Amniotic stem cell (primary cell): ENCODE measurements at places on chromosomes 5 and 9.

GRCh38 chr5:116371935-116372334 is 202.7 kb downstream of the SEMA6A start:
- DNase-seq, result no peak

- no peak for DNase-seq
Measured at GRCh38 chr5:7592910-7593309, 197.0 kb downstream of the ADCY2 start.

- no peak for DNase-seq
Measured at GRCh38 chr9:117523531-117524153, 108.8 kb upstream of the ASTN2 start.

DNA sequence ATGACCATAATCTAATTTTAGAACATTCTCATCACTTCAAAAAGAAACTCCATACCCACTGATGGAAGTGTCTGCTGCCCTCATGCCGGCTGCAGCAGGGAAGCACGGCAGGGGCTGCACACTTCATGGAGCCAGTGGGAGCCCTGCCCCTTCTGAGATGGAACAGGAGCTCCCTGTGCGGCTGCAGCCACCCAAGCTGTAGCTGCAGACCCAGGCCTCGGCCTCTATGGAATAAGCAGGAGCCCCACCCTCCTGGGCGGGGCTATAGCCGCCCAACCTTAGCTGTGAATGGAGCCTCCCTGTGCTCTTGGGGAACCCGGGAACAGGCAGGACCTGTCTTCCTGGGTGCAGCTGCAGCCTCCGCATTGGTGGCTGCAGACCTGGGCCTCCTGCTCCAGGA is 128.5 kb downstream of the NUDT12 start:
- DNase-seq, result no peak

DNA sequence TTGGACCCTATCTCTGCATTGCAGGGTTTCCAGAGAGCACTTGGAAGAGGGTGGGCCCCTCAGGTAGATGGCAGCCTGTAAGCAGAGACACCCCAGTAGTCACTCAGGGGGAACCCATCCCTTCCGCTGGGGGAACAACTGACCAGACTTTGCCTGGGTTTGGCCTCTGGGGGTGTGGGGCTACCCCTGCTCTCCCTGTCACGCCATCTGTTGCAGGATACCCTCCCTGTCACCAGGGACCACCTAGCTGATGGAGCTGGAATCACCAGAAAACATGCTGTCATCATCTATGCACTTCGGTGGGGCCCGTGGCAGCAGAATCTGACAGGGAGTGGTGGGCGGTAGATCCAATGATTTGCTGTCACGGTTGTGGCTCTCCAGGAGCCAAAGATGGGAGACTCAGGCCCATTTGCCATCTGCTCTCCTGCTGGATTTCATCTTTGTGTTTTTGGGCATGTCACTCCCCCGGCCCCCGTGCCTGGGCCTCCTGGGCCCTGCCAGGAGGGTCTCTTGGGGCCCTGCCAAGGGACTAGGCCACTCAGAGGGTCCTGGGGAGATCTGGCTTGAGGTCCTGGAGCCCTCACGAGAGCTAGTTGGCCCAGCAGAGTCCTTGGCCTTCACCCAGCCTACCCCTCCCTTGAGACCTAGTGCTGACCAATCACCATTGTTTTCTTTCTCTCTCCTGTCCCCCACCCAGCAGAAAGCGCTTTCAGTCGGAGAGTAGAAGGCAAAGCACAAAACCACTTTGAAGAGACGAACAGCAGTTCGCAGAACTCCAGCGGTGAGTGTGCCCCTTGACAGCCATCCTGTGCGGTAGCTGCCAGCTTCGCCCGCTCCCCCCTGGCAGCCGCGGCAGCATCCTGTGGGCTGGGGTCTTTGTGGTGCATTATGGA is 45.9 kb downstream of the AMBP start:
- no peak for DNase-seq

DNA sequence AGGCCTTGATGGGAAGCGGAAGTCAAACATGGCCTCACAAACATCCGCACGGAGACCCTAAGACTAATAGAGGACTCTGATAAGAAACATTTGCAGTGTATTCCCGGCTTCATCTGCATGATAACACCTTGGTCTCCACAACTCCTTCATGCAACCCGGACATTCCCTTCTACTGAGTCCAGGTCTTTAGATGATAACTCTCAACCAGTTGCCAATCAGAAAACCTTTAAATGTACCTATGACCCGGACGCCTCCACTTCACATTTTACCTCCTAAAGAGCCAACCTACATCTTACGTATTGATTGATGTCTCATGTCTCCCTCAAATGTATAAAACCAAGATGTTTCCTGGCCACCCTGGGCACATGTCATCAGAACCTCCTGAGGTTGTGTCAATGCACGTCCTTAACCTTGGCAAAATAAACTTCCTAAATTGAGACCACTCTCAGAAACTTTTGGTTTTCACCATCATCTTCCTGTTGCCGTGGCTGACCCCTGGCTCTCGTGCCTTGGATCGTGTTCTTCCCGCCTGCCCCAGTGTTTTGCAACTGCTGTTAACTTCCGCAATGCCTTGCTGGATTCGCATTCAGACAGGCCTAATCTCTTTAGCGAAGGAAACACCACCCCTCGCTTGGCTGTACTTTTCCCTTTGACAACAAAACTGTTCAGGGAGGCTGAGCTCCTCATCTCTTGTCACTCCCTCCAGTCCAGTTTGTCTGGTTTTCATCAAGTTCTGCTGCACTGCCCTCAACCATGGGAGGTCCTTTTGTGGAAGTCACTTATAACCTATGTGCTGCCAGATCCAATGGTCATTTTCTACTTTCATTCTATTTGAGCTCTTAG is 1.1 kb upstream of the DAP start:
- DNase-seq, result no peak

- no peak for DNase-seq
Measured at GRCh38 chr9:21803649-21804048, 1.2 kb downstream of the MTAP start.

GRCh38 chr5:92761585-92761984 is 819.4 kb downstream of the NR2F1-AS1 start:
- DNase-seq, result no peak

- DNase-seq, result no peak
Measured at GRCh38 chr9:34573599-34574325, 15.8 kb downstream of the CNTFR start.
